ENCODE measurements at places on chromosomes 5 and 9.

GRCh38 chr5:117266280-117266679 is 691.7 kb upstream of the SEMA6A start:
- DNase-seq = no peak

DNA sequence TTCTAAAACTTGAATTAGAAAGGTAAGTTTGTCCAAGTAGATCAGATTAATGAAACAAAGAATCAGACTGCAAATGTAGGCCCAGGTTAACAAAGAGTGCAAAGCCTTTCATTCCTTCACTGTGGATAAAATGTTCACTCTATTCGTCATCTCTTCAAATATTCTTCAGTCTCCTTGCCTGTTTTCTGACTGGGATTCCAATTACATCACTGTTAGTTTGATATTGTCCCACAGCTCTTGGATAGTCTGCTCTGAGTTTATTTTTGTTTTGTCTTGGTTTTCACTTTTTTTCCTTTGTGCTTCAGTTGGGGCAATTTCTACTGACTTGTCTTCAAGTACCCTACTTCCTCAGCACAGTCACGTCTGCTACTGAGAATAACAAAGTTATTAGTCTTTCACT is 38.5 kb upstream of the GZMA start:
- DNase-seq = no peak

- no peak for DNase-seq
These were observed 177.9 kb upstream of the FST start for GRCh38 chr5:53302529-53302928.

DNA sequence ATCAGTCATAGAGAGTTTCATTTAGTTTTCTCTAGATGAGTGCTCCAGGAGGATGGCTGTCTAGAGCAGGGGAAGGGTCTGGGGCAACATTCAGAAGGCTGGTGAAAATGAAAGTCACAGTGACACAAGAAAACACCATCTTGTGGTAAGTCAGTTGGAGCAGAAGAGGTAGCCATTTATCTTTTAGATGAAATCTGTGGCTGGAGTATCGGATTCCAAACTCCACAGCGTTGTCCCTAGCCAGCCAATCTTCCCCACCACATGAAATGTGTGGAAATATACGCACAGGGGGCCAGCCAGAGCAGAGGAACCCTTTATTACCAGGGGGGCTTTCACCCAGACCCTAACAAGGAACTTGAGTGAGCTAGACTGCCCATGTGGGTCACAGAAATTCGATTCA is 15.9 kb upstream of the TNFAIP8 start:
- DNase-seq = no peak

DNA sequence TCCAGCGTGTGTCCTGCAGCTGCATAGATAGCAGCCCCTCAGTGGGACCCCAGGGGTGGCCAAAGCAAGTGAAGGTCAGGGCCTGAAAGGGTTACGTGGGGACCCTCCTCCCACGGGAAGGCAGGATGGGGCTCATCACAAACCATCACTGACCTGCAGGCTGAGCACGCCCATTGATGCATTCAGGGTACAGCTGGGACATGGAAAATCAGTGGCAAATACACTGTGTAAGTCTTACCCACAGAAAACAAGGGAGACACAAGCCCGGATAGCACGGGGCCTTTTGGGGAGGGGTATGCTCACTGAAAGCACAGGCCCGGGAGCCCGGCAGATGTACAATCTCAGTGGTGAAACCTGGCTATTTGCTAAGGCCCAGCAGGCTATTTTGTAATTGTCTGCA is 49.1 kb downstream of the SEMA4D start:
- DNase-seq = no peak

DNA sequence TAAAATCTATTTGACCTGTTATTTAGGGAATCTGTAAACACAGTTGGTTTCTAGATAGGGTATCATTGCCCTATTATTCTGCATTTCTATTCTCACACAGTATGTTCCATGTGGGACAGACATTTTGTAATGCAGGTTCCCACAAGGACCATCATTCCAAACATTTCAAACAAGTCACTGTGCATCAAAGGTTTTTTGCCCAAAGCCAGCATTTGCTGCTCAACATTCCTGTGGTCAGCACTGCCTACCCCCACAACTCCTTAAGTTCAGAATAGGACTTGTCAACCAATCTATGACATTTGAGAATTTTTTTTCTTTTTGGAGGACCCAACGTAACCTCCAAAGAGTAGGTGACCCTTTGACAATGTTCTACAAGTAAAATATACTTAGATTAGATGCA is 95.7 kb downstream of the LPAR1 start:
- DNase-seq = no peak

GRCh38 chr5:31469886-31470285 is 62.0 kb downstream of the DROSHA start:
- no peak for DNase-seq

- DNase-seq = no peak
These were observed 1110.1 kb upstream of the CDH10 start for GRCh38 chr5:25754895-25755294.

DNA sequence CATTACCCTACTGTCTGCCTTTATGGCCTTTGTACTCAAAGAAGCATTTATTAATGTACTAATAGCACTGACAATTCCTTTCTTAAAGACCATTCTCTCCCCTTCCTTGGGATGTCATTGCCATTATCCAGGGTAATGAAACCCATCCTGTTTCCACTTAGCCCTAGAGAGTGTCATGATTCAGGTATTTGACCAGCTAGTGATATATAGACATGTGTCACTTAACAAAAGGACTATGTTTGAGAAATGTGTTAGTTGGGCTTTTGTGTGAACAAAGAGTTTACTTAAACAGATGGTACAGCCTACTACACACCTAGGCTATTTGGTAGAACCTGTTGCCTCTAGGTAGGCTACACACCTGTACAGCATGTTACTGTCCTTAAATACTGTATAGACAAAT is 2.0 kb downstream of the ATP6V0E1 start:
- DNase-seq = no peak

DNA sequence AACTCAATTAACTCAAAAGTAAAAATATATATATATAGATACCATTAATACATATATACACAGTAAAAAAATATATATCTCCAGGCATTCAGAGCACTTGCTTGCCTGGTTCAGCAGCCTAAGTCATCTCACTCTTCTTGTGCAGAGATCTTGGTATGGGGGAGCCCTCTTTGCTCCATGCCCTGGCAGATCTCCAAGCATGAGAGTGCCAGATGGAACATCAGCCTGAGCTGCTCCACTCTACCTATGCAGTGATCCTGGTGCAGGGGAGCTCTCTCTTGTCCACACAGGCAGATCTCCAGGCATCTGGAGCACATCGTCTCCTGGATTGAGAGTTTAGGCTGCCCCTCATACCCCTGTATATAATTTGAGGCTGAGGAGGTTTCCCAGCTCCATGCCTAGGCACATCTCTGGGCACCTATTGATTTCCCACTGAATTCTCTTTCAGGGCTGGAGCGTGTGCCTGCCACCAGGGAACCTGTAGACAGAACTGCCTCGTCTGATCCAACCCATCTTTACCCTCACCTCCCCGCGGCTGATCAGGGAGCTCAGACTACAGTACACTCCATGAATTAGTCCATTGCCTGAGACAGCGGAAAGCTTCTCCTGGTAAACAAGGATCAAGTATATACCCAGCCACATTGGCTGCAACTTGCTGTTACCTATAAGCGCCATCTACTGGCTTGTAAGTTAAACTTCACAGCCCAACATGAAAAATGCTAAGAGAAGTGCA is 342.4 kb upstream of the GRIA1 start:
- peak; percentile 86 for DNase-seq

GRCh38 chr9:127121628-127122175 is 733 bp downstream of the ANGPTL2 start:
- no peak for DNase-seq

DNA sequence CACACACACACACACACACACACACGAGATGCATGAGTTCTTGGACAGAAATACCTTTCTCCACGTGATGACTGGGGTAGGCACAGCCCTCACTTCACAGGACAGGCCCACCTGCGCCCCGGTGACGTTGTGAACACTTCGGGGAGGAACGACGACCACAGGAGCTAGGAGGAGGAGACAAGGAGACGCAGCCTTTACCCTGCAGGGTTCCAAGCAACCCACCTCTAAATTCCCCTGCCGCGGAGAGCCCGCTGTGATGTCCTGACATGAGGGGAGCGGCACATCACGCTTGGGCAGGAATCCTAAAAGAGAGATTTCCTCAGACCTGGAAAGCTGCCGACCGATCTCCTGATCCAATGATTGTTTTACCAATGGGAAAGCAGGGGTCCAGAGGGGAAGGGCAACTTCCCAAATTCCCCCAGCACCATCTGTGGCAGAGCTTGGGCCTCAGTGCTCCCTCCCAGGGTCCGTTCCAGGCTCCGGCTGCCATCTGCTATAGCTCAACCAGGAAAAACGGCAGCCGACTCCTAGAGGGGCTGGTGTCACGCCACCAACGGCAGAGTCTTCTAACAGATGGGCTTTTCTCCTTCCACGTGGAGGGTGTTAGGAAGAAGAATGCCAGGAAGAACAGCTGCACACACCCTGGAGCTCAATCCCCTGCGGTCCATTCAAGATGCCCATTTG is 10.1 kb downstream of the IGFBPL1 start:
- DNase-seq = no peak

DNA sequence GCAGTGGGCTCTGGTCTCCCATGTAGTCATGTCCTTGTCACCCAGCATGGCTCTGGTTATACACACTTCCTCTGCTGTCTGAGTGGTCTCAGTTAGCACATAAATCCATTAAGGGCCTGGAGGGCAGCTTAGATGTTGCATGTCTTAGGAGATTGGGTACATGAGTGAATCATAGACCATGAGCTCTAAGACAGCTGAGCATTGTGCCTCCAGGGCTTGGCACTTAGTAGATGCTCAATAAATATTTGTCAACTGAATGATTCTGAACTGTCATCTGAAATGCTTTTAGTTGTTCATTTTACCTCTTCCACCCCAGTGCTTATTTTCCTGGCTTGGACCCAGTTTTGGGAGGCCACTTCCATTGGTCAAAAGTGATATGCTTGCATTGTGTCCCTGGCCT is 135.6 kb downstream of the BOD1 start:
- no peak for DNase-seq

DNA sequence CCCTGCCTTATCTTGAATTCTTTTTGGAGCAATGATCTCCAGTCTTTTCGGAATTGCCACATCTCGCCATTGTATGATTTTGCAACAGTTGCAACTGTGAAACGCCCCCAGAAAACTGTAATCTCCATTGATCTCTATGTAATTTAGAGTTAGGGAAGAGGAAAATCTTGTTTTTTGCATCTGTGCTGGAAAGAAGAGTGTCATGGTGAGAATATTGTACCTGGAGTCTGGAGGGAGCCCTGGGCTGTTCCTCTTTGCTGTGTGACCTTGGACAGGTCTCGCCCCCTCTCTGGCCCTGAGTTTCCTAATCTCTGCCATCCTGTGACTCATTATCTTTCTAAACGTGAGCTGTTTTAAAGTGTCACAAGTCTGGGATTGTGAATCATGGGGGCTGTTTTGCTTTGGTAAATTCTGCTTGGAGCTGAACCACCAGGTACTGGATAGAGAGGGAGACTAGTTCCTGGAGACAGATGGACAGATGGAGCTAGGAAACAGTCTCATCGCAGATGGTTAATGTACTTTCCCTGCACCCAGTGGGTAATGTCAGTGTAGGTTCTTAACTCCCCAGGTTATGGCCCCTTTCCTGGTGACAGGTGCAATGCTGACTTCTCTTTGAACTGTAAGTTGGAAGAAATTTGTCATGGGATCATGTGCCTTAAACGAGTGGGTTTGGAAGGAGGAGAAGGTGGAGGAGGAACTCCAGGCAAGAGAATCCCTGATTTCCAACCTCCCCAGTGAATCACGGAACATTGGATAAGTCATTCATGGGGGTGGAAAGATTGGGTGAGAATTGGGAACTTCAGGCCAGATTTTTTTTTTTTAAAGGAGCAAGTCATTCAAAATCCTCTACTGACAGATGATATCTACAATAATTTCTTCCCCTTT is 19.6 kb downstream of the PPARGC1B start:
- no peak for DNase-seq

- no peak for DNase-seq
These were observed 34.8 kb downstream of the ADAMTS12 start for GRCh38 chr5:33857037-33857436.

DNA sequence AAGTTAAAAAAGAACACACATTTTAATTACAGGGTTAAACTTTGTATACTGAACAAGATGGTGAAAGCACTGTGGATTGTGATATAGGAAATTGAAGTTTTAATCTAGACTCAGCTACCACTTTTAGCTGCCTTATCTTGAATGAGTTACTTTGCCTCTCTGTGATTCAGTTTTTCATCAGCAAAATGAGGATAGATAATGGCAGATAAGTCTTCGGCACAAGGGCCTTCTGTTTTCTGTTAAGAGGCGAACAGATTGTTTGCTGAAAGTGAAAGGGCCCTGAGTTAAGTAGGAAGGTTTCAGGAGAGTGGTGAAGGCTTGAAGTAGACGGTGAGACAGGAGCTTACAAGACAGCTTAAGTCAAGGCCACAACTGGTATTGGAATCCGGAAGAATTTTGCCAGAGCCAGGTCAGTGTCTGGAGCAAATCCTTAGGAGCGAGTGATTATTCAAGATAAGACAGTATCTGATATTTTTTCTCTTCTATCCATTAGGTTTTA is 7.8 kb downstream of the RARS1 start:
- DNase-seq = no peak

GRCh38 chr5:80566711-80567259 is 3.3 kb downstream of the ANKRD34B start:
- DNase-seq = no peak

DNA sequence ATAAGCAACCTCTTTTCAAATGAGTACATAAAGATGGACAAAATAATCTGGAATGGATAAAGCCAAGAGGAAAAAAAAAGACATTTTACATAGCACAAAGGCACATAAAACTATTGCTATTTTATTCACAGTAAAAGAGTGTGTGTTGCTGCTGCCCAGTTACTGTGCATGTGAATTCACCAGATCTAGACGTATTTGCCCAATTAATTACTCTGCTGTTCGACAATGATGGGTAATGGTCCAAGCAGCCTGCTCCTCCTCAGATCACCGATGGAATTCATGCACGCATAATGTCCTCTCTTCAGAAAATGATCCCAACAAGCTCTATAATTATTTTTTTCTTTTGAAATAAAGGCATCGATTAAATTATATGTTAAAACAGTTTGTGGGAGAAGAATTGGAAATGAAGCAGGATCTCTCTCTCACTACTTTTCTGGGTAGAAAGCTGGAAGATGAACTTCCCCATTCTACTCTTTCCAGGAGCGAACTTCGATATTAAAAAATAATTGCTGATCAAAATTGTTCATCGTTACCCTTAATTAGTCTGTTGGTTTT is 357.4 kb upstream of the CCNH start:
- no peak for DNase-seq

DNA sequence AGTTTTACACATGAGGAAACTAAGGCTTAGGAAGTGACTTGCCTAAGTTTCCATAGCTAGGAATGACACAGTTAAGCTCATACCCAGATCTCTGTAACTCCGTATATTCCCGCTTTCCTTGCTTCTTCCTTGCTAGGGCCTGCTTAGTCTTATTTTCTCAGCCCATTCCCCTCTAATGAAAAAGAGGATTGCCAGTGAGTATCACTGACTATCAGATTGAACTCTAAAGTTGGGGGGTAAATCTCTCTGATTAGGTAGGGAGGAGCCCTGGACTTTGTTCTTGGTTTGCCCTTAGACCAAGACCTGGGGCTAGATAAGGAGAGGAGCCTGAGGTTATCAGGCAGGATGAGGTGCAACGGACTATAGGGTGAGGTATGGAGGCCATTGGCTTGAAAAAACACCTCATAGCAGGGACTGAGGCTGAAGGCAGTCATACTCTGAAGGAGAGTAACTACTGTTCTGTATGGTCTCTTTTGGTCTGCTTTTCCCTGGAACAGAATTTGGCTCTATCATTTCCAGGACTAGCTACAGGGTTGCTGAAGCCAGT is 2.5 kb downstream of the TRIM32 start:
- no peak for DNase-seq
